Prostate gland (tissue), 2 donors: ENCODE measurements at places on chromosomes 6 and 20.

DNA sequence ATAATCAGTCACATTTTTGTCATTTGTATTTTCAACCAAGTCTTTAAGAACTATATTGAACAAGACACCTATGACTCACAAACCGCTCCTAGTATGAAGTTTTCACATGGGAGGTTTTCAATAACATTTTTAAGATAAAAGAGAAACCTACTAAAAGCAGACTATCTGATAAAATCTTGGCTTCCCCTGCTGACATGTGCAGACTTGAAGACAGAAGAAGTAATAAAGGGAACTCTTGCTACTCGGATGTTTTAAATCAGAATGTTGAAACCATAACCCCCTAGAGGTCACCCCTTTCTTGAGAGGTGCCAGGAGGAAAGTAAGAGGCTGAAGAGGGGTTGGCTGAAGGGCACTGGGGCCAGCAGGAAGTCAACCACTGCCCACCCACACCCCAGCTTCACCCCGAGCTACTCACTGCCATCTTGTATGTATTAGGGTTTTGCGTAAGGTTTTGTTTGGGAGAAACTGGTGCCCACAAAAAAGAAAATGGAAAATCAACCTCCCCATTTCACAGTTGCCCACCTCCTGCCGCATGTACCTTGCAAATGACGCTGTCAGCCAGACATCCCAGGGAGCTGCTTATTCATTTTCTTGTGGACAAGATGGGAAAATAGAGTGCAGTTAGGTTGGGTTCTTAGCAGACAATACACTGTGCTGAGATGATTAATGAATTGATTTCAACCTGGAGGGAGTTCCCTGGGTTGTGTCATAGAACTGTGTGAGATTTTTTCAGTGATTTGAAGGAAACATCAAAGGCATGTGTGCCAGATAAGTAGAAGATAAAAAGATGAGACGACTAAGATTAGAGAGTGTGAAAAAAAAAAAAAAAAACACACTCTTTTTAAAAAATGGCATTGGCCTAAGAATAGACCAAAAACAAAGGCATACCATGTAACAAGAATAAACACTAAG is 83.2 kb upstream of the TAB2 start:
- DNase-seq: no peak

GRCh38 chr6:15441215-15441868 is 195.5 kb downstream of the JARID2 start:
- DNase-seq: no peak

DNA sequence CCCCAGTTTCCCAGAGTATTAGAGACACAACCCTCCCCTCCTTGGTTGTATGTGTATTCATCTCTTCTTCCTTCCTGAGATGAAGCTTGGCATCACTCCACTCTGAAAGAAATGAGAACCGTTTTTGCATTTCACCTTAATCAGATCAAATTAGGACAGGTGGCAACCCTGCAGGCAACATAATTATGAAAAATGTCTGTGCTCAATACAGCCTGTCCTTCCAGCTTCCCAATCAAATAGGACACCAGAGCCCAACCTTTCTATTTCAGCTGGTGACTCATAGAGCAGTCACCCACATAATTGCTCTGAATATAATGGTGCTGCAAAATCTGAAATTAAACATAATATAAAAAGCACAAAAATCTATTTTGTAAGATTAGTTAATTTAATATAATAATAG is 310.2 kb upstream of the AGPAT4 start:
- no peak for DNase-seq

- DNase-seq: no peak
Measured at GRCh38 chr20:36548006-36548315, 6.6 kb downstream of the MYL9 start.

GRCh38 chr6:154891901-154892300 is 103.2 kb upstream of the TIAM2 start:
- no peak for DNase-seq

- no peak for DNase-seq
Measured at GRCh38 chr6:126600258-126600916, 260.5 kb downstream of the CENPW start.

GRCh38 chr20:19799325-19799724 is 41.3 kb downstream of the RIN2 start:
- DNase-seq: no peak

- DNase-seq: no peak
Measured at GRCh38 chr20:51410586-51411325, 131.8 kb downstream of the NFATC2 start.

- DNase-seq: no peak
Measured at GRCh38 chr20:42652266-42652665, 537.4 kb downstream of the PTPRT start.

DNA sequence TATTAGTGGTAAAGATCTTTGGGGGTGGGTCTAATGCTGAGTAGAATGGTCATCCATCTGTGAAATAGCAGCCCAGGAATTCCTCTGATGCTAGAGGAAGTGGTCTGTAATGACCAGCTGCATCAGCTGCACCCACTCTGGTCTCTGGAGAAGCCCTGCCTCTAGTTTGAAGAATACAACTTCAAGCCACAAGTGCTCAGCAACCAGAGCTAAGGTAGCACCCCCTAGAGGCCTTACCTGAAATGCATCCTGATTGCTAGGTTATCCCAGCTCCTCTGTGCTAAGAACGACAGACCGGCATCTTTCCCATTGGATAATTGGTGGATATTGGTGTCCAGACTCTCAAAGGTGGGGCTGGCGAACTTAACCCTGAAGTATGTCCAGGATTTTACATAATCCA is 58.2 kb downstream of the DNAH8 start:
- DNase-seq: no peak

GRCh38 chr20:23492292-23492691 is 1.4 kb downstream of the CST8 start:
- no peak for DNase-seq

GRCh38 chr6:128471907-128472306 is 48.5 kb downstream of the PTPRK start:
- DNase-seq: no peak

GRCh38 chr6:14748679-14749078 is 497.2 kb upstream of the JARID2 start:
- DNase-seq: no peak

DNA sequence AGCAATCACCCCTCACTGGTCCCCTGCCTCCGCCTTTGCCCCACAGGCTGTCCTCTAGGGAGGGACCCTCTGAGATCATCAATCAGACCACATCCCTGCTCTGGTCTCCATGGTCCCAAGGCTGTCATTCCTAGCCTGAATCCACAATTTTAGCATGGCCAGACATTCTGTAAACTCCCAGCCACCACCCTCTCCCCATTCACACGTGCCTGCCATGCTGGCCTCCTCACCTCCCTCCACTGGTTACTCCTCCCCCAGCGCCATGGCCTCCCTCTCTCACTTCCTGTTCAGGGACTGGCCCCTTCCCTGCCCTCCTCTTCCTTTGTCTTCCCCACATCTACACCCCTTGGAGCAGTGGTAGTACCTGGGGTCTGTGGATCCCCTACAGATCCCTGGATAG is 150.7 kb upstream of the MLN start:
- no peak for DNase-seq

DNA sequence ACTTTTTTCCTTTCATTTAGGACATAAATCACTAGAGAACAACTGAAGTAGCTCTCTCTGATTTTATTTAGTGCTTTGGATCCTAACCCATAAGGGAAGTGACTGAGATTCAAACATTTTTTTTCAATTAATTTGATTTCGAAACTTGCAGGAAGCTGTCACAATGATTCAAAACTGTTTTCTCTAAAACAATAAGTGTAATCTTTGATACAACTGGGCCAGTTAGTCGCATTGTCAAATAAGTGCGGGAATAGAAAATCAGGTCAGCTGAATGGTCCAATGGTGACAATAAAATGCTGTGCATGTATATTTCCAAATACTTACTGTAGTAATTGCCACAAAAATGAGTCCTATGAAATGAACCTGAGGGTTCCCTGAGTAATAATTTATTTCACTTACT is 930.8 kb downstream of the TFAP2A start:
- no peak for DNase-seq

DNA sequence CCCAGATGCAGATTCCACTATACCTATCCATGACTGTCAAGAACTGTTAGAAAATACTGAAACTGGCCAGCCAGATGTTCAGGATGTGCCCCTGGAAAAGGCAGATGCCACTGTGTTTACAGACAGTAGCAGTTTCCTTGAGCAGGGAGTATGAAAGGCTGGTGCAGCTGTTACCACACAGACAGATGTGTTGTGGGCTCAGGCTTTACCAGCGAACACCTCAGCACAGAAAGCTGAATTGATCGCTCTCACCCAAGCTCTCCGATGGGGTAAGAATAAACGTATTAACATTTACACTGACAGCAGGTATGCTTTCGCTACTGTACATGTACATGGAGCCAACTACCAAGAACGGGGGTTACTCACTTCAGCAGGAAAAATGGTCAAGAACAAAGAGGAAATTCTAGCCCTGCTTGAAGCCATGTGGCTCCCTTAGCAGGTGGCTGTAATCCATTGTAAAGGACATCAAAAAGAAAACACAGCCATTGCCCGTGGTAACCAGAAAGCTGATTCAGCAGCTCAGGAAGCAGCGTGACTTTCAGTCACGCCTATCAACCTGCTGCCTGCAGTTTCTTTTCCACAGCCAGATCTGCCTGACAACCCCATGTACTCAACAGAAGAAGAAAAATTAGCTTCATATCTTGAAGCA is 459.7 kb upstream of the HTR1E start:
- DNase-seq: no peak

GRCh38 chr20:17611290-17611539 is 41.3 kb downstream of the DSTN start:
- DNase-seq: no peak

DNA sequence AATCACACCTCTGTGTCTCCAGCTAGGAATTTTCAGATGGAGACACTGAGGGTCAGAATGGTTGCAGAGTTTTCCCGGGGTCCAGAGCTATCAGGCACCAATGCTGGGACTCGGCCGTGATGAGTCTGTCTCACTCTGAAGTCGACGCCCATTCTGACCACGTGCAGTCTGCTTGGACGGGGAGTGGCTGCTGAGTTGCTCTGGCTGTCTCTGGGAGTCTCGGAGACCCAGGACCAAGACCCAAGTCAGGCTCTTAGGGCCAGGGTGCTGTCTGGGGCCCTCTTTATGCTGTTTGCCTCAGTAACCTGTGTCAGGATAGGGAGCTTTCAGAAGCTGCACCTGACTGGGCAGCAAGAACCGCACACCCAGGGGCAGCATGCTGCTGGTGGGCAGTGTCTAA is 4.6 kb downstream of the IP6K3 start:
- DNase-seq: no peak

DNA sequence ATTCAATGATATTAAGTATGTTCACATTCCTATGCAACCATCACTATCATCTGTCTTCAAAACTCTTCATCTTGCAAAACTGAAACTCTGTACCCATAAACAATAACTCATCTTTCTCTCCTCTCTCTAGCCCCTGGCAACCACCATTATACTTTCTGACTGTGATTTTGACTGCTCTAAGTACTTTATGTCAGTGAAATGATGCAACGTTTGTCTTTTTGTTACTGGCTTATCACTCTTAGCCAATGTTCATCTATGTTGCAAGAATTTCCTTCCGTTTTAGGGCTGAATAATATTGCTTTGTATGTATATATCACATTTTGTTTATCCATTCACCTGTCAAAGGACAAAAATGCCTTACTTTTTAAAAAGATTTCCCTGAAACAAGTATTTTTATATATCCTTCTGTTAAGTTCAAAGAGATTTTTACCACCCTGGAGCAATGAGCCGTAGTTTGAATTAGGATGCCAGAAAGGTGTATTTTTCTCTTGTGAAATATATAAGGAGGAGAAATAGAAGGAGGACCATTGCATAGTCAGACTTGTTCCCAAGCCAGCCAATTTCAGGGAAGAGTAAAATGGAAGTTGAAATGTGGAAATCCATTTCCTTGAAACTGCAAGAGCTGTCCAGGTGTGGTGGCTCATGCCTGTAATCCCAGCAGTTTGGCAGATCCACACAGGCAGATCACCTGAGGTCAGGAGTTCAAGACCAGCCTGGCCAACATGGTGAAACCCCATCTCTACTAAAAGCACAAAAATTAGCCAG is 4.0 kb upstream of the CGAS start:
- DNase-seq: no peak

DNA sequence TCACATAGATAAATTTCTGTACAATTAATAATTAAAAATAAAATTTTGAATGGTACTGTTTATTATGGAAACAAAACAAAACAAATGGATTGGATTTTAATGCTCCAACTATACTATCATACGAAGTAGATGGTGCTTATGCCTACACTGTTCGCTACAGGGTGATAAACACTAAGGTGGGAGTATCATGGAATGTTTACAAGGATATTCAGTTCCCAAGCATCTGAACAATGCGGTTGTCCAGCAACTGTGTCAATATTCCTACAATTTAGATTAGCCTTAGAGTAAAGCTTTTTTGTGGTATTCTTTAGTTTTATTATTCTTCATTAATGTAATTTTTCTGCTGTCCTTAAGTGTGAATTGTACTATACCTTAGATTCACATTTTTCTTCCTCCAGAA is 105.1 kb downstream of the MMS22L start:
- DNase-seq: no peak

DNA sequence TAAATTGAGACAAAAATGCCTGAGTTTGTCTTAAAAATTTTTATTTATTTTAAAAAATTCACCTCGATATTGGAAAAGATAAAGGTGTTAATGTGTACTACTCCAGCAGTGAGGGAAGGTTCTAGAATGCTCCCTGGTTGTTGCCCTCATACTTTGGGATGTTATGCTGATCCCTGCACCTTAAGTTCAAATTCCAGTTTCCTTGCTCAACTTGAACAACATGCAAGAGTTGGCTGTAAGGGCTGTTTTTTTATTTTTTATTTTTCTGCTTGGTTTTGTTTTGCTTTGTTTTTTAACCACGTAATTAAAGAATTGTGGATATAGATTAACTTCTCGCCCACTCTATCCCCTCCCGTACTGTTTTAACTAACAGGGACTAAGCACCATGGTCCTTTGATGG is 158.7 kb upstream of the CITED2 start:
- no peak for DNase-seq

DNA sequence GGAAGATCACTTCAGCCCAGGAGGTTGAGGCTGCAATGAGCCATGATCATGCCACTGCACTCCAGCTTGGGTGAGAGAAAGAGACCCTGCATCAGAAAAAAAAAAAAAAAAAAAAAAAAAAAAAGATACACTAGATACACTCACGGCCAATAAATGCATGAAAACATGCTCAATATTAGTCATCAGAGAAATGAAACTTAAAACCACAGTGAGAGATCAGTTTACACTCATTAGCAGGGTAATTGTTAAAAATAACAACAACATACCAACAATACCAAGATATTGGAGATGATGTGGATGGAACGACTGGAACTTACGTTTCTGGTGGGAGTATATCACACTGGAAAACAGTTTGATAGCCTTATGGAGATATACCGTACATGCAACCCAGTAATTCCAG is 29.9 kb downstream of the HS3ST5 start:
- no peak for DNase-seq

- no peak for DNase-seq
Measured at GRCh38 chr6:120671519-120671918, 662.8 kb downstream of the TBC1D32 start.

DNA sequence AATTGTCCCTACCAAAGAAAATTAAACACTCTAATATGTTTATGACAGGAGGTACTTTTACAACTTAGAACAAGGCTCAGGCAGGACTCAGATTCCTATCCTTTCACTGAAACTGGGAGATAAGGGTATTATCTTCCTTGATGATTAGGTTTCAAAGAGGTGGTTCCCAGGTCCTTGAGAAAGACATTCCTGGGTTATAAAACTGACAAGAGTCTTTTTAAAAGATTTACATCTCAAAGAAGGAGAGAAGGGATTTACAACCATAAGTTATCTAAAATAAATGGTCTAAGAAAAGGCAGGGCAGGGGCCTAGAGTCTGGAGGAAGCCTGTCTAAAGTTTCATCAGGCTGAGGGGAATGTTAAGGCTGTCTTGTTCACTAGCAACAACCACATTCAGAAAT is 1492.5 kb downstream of the HACE1 start:
- DNase-seq: no peak
